AG08396 (cell line): ENCODE measurements at places on chromosomes 5 and 9.

DNA sequence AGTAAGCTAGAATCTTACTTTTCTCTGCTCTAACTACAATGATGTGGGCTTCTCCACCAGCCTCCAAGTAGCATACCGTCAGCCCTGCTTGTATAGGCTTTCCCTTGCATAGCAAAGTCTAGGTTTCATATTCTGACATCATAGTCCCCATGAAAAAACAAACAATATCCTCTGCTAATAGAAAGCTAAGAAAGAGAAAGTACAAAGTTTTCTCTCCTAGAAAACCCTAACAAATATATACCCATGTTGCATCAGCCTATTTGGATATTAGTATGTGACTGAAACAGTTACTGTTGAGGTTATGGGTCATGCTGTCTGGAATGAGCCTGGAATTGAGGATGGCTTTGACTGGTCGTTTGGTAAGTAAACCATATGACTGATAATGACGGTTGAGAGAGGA lies 1696.0 kb downstream of the MAT2B start:
- no peak for DNase-seq

DNA sequence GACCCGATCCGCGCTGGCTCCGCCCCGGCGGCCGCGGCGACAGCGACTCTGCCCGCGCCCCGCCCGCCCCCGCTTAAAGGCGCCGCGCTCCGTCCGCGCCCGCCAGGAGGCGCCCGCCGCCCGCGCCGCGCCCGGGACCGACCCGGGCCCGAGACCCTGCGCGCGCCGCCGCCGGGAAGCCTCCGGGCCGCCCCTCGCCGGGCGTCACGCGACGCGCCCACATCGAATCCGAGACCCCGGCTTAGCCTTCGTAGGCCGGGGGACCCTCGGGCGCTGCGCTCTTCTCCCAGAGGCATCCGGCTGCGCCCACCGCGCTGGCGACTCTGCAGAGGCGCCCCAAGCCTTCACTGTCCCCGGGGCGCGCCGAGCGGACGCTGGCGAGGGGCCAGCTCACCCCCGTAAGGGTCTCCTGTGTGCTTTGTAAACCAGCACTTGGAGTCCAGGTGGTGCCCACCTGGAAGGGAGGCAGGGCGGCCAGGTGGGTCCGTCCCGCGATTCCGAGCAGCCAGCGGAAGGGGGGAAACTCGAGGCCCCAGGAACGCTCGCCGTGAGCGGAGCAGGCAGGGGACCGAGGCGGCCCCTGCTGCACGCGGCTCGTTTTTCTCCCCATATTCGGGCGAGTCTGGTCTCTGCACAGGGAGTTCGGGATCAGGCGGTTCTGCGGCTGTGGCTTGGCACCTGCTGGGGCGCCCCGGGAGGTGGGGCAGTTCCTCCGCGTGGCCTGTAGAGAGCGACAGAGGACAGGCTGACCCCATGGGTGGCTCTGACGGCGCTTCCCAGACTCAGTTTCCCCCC lies 423 bp upstream of the ABCA2 start:
- peak; percentile 85 for DNase-seq

- DNase-seq, result peak; percentile 36
These were observed 87.0 kb upstream of the TNC start for GRCh38 chr9:115204904-115205453.

GRCh38 chr5:158953929-158954534 lies 145.7 kb downstream of the EBF1 start:
- no peak for DNase-seq

GRCh38 chr5:41843456-41844370 lies 26.5 kb downstream of the OXCT1 start:
- peak; percentile 34 for DNase-seq

- no peak for DNase-seq
These were observed 2.3 kb upstream of the RPL26L1 start for GRCh38 chr5:172956936-172957335.

GRCh38 chr9:122777935-122778627 lies 10.7 kb upstream of the OR5C1 start:
- peak; percentile 80 for DNase-seq

GRCh38 chr9:75624998-75625397 lies 265.5 kb upstream of the PCSK5 start:
- DNase-seq, result no peak

DNA sequence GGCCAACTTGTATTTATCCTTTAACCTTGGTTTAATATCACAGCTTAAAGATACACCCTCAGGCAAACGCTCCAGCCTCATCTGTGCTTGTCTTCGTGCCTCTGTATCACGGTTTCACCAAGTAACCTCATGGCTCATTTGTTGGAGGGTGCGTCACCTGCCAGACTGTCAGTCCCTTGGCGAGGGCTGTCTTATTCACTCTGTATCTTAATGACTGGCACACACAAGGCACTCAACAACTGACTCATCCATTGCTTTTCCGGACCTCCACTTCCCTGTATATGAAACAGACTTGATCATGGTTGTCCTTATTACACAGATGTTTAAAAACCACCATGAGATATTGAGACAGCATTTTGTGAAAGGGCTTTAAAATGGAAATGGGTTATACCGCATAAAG lies 28.0 kb downstream of the LCP2 start:
- no peak for DNase-seq

DNA sequence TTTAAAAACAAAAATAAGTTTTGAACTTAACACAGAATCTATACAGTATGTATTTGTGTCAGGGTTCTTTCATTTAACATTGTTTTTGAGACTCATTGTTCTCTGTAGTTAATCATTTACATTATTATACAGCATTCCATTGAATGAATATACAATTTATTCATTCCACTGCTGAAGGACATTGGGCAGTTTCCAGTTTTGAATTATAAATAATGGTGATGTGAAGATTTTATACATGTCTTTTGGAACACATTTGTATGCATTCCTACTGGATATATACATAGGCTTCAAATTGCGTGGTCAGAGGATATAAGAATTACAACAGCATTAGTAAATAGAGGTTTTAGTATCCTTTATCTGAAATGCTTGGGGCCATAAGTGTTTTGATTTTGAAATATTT lies 72.0 kb downstream of the CEP120 start:
- no peak for DNase-seq

GRCh38 chr9:77215874-77216273 lies 38.5 kb downstream of the VPS13A start:
- DNase-seq, result peak; percentile 7

GRCh38 chr9:6922124-6922676 lies 164.4 kb downstream of the KDM4C start:
- no peak for DNase-seq

DNA sequence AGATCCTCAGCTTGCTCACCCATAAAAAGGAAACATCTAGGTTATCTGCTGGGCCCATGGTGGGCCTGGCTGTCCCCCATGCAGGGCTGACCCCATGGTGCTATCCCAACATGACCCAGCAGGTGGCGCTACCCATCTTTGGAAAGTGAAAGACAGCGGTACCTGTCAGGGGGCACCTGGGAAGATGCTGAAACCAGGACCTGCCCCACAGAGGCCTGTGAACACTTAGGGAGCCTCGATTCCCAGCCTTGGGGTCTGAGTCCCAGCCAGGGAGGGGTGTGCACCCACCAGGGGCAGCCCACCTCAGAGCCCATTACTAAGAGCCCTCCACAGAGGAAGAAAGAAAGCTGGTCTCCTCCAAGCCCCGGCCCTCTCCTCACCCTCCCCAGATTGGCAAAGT lies 46.6 kb upstream of the IPPK start:
- peak; percentile 78 for DNase-seq

DNA sequence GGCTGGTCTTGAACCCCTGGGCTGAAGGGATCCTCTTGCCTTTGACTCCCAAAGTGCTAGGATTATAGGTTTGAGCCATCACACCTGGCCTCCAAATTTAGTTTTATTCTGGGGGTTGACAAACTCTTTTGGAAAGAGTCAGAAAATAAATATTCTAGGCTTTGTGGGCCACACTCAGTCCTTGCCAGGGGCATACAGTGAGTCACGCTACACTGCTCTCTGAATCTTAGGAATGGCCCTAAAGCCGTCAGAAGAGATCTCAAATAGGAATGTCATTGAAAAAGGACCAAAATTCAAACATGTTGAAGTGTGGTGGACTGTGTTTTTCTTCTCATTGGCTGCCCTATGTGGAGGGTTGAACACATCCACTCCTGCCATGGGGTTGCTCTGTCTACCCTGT lies 127.7 kb upstream of the BASP1 start:
- DNase-seq, result peak; percentile 23

- no peak for DNase-seq
These were observed 12.2 kb downstream of the CAMK4 start for GRCh38 chr5:111236348-111236747.

DNA sequence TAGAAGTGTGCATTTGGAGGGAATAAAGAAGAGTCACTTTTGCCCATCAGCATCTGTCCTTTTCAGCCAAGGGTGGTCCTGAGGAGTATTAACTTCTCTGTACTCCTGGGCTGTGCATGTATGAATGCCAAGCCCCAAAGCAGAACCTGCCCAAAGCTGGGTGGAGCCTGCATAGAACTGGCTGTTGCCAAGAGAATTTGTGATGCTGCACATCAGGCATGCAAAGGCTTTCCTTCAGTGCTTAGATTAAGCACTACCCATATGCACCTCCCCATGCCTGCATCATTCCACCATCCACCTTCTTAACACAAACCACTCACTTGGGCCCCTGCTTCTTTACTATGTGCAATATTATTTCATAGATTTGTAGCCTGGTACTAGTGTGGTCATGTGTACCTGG lies 493.8 kb downstream of the KIF4B start:
- no peak for DNase-seq

DNA sequence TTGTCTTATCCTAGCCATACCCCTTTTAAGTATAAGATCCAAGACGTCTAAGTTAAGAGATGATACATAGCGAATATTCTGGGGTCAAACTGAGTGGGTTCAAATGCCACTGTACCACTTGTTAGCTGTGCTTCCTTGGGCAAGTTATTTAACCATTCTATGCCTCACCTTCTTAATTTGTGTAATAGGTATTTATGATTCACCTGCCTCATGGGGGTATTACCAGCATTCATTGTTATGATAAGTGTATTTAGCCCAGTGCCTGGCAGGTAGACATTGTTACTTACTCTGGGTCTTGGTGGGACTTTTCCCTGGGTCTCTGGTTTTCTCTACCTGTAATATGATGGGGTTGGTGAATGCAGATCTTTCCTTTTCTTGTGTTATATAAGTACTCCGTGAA lies 3.8 kb downstream of the LARP1 start:
- no peak for DNase-seq

DNA sequence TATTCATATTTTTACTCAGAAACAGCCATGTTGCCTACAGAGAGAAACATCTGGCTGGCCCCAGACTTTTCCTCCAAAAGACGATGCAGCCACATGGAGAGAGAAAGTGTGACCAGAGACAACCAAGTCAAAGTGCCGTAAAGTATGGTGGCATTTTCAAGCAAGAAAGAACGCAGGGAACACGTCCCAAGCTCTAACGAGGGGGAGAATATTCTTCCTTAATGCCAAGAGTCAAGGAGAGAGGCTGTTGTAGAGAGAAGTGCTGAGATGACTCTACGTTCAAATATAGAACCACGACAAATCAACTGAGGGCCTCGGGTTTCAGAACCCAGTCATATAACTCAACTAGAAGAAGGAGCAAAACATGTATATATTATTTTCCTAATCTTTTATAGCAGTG lies 55.9 kb downstream of the FNBP1 start:
- no peak for DNase-seq

DNA sequence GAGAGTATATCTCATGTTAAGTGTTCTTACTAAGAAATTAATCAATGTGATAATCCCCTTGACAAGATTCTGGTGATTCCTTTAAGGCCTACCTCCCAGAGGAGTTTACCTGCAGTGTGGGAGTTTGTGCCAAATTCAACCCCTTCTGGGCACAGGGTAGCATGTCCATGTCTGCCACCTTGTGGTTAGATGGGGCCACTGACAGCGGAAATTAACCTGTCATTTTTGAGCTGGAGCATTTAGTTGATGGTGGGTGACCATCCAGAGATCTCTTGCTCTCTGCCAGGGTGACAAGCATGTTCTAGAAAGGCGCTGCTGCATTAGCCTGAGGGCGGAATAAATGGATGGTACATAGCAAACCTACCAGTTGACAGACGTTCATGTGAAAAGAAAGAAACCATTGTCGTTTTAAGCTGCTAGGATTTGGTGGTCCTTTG lies 132.2 kb downstream of the FBXO4 start:
- DNase-seq, result peak; percentile 36

DNA sequence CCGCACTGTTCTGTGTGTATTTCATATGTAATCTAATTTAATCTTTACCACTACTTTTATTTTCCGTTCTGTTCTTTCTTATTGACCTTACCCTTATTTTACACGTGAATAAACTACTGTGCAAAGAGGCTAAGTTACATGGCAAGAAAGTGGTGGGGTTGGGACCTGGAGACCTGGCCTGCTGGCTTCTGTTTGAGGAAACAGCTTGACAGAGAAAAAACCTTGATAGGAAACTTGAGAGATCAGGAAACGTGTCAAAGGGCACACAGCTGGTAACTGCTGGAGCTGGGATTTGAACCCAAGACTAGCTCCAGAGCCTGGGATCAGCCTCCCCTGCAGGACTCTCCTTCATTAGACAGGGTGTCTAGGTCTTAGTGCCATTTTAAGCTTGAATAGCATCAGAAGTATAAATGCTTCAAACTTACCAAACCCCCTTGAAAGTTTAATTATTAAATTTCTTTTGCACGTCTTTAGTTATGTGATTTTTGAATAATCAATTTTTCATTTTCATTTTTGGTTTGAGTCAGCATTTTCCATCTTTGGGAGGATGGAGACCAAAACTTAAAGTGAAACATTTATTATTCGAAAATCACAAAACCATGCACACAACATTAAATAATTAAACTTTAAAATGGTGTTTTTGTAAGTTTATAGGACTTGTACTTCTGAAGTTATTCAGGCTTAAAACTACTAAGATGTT lies 129.5 kb downstream of the RGS3 start:
- no peak for DNase-seq

DNA sequence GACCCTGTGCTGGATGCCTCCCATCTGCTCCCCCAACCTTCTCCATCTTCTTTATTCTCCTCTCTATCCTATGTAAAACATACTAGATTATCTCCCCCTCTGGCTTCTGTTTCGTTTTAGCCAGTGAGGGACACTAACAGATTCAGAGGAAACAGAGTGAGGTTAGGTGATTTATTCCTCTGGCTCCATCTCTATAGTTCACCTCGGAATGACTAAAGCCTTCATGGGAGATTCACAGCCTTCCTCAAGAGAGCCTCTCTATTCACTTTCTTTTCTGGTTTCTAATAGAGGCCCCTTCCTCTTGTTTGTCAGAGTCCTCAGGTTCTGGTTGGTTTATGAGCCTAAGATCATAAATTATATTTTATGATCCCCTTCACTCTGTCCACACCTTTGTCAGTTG lies 633.1 kb upstream of the TYRP1 start:
- no peak for DNase-seq

GRCh38 chr5:157558041-157558595 lies 17.5 kb downstream of the ADAM19 start:
- no peak for DNase-seq

DNA sequence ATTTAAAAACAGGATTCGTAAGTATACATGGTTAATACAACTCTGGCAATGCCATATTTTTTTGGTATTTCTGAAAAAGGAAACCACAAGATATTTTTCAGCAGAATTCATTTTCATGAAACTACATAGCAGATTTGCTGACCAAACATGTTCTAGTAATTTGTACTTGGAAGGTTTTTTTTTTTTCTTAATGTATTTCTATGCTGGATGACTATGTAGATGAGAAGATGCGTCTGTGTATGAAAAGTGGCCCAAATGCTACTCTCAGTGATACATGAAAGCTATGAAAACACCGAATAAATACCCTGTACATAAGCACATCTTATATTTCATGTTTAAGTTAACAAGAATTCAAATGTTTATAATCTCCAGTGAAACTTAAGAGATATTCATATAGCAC lies 400.9 kb upstream of the CYLC2 start:
- DNase-seq, result no peak

- DNase-seq, result no peak
These were observed 4.1 kb downstream of the ERCC6L2 start for GRCh38 chr9:95879591-95879990.
